ENCODE measurements at places on chromosomes 12 and 14.

GRCh38 chr12:109432431-109432830 lies 44.7 kb downstream of the KCTD10 start:
- no peak for DNase-seq

- no peak for DNase-seq
Measured at GRCh38 chr12:18681818-18682217, 56.0 kb downstream of the PLCZ1 start.

DNA sequence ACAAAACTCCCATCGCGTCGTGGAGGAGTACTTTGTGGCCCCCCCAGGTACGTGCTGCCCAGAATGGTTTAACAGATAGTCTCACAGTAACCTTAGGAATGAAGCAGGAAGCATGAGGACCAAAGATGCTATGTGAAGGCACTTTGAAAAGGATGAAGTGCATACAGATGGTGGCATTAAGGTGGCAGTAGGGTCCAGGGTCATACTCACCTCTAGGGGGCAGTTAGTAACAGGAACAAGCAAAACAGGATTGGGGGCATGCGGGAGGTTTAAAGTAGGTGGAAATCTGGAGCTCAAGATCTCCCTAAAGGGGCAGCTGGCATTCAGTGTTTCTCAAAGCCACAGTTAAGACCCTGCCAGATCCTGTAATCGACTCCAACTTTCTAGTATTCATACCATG lies 10.9 kb downstream of the GATC start:
- DNase-seq: no peak

DNA sequence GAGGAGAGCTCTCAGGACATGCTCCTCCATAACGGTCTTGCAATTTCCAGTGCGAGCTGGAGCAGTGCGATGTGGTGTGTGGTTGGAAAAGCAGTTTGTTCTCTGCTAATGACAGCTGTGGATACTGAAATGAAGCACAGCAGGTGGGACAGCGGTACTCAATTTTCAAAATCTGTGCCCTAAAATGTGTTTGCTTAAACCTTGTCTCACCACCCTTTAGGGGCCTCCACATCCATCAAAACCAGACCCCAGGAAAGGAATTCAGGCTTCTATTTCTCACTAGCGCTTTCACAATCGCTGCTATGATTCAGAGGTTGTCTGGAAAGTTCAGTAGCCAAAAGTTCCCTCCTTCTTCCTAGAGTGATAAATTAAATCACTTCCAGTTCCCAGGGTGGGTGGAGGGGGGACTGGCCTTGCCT lies 440.8 kb downstream of the EGLN3 start:
- DNase-seq: no peak

Data from stimulated activated CD4-positive, alpha-beta T cell treated with anti-CD3 and anti-CD28 coated beads, Interleukin-1b, Interleukin-23, amount 100 ng/mL, for 1 hour (primary cell).